ENCODE measurements at places on chromosomes 11 and 22.

GRCh38 chr11:18243783-18244362, 4.6 kb downstream of the SAA2 start:
- no peak for DNase-seq

DNA sequence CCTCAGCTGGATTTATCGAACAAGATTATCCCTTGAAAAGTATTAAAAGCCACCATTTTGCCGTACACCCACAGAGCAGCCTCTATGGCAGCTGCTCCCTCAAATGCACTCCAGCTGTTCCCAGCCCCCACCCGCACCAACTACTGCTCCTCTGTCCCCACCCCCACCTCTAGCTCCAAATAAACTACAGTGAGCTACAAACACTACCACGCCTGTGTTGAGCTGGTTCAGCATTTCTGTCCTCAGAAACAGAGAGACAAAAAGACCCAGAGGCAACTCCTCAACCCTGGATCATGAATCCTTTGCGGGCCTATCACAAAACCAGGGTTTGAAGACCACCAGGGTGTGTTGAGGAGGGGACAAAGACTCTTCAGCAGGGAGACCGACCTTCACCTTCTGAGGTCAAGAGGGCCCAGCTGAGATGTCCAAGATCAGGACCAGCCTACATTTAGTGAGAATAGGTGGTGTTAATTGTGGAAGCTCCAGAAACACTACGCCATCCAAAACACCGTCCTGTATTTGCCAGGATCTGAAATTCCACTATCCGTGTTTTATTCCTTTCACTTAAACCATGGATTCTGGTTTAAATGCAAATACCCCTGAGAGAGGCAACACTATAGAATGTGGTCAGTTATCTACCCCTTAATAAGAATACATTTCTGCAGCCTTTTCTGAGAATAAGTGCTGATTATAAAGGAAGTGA, 195.9 kb downstream of the DSCAML1 start:
- DNase-seq: no peak

- DNase-seq: no peak
Observed at GRCh38 chr11:114263513-114264170, 32.6 kb upstream of the NNMT start.

- no peak for DNase-seq
Observed at GRCh38 chr11:17989306-17989705, 23.5 kb downstream of the SERGEF start.

DNA sequence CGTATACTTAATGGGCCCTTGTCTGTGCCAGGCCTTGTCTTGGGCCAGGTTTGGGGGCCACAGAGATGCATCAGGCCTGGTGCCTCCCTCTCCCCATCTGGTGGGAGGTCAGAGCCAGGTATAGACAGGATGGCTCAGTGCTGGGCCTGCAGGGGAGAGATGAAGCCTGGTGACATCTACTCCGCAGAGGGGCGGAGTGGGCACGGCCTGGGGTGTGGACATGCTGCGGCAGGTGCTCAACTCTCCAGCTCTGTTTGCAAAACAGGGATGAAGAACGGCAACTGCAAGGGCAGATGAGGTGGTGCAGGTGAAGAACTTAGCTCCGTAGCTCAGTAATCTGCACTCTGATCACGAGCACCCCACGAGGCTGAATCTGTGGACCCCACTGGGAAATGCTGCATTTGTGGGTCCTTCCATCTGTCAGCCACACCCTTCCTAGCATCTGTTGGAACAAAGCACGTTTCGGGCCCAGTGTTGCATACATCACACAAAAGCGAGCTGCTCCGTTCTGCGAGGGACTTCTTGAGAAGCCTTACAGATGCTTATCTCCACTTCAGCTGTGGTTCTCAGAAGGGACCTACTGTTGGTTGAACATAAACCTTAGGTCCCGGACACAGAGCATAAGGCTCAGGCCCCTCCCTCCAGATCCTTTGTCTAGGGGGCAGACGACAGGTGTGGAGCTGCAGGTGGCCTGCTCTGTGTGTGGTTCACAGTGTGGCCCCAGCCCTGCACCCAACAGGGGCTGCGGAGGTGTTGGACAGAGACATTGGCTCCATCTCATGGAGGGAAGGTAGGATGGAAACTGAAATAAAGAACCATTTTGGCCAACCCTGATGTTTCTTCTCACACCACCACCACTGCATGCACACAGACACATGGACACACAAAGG, 78.3 kb downstream of the LRRC32 start:
- DNase-seq: no peak

All from activated naive CD4-positive, alpha-beta T cell (primary cell).